ENCODE measurements at places on chromosomes 4 and X. TPM values are rescaled to one million over a fixed set of nuclear protein-coding genes. Genes with fewer than 3 reads are reported as not detected.

Gene QRFPR
- total RNA-seq = not detected

Gene ETDC
- not detected for total RNA-seq

Gene NAP1L5
- not detected for total RNA-seq

Gene PCDH18
- total RNA-seq = 2.0 TPM

Gene FAM9B
- total RNA-seq = 0.07 TPM

Gene KLHL8
- 12.7 TPM for total RNA-seq

Gene NEUROG2
- total RNA-seq = not detected

Gene ABCG2
- not detected for total RNA-seq

Gene MAGEB6
- total RNA-seq = not detected

Gene RTL9
- 0.29 TPM for total RNA-seq

Gene CFP
- total RNA-seq = 0.12 TPM

Gene TAF7L
- total RNA-seq = 0.35 TPM

Gene ZNF185
- 77.0 TPM for total RNA-seq

Gene SSX2
- not detected for total RNA-seq

Gene SPANXB1
- 0.33 TPM for total RNA-seq

Gene MECP2
- 40.8 TPM for total RNA-seq

Gene CT45A9
- not detected for total RNA-seq

Gene C4orf50
- total RNA-seq = not detected

Gene RASSF6
- 1.1 TPM for total RNA-seq

Gene ASB12
- not detected for total RNA-seq

Gene DRD5
- total RNA-seq = not detected

Gene BLOC1S4
- total RNA-seq = 19.9 TPM

Gene RAB41
- not detected for total RNA-seq

Gene CENPVL2
- total RNA-seq = not detected
